Activated CD8-positive, alpha-beta memory T cell treated with anti-CD3 and anti-CD28 coated beads, Interleukin-2, amount 50 U/mL, for 48 hours (primary cell): ENCODE measurements at places on chromosomes 16 and 17.

DNA sequence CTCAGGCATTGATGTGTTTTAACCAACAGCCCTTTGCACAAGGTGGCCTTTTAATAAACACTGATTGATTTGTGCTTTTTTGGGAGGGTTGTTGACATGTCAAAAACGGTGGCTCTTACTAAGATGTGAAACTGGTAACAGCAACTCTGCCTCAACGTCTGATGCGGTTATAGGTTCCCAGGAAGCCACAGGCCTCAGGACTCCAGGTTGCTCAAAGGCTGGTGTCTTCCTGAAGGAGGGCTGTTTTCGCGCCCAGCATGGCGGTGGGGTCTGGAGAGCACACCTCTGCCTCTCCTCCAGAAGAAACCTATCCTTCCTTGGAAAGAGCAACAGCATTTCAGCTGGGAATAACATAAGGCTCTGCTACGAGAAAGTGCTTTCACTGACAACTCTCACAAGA, 187.5 kb downstream of the IRF8 start:
- no peak for DNase-seq

- no peak for DNase-seq
These were observed 98.1 kb upstream of the SEC14L1 start for GRCh38 chr17:77042476-77043231.

DNA sequence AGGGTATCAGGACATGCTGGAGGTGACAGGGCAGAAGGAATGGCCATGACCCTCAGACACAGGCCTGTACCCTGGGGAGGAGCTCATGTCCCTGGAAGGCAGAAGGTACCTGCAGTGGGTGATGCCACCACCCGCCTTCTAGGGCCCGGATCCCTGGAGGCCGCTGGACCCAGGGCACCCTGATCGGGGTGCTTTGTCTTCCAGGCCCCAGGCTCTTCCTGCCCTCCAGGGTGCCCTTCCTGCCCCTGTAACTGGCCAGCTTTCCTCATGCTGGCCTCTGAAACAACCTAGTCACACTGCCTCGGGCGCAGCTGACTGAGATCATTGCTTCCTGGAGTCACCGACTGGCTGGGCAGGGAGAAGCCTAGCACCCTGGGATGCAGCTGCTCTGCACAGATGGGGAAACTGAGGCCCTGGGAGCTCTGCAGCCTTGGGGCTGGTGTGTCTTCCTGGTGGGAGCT, 5.8 kb downstream of the ADCY7 start:
- DNase-seq, result no peak

GRCh38 chr16:89232107-89232506, 14.6 kb downstream of the ZNF778 start:
- no peak for DNase-seq

- no peak for DNase-seq
These were observed 2.0 kb downstream of the RHBDF2 start for GRCh38 chr17:76499267-76499667.

DNA sequence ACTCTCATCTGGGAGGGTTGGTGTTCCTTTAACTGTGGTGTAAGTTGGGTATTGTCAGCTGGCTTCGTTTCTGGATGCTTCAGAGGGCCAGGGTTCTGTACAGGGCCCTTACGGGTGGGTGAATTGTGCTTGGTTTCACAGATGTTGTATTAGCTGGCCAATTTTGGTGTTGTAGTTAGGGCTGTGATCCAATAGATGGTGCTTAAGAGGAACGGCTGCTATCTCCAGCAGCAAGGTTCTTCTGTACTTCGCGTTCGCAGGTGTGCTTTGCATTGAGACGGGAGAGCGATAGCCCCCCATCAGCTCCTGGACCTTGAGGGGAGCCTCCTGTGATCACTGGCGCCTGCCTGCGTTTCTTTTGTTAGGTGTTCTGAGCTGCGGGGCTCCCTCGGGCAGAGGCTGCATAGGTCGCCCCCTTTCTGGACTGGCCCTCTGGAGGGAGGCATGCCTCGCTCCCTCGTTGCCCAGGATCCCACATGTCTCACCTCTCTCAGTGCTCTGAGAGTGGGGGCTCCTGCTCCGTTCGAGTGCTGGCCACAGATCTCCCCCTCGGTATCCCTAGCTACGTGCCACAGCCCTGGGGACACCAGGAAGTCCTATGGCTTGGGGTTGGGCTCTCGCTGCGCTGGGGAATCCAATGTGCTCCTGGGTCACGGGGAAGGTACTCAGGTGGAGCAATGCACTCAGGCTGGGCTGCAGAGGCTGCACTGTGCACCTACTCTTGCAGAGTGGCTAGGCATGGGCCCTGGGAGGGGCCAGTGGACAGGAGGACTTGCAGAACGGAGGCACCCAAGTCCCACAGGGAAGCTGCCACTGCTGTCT, 837 bp upstream of the PRDM7 start:
- DNase-seq, result peak; percentile 66

DNA sequence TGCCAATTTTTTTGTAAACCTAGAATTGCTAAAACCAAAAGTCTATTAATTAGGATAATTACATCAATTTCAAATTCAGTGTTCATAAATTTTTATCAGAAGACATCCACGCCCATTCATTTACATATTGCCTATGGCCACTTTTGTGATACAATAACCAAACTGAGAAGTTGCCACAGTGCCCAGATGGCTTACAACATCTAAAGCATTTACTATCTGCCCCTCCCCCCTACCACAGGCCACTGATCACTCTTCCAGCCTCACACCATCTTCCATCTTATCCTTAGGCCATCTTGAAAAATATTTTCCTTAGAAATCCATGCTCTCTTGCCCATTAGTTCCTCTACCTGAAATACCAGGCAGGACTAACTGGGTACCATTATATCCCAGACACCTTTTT, 6.3 kb upstream of the PRKAR1A start:
- DNase-seq, result no peak

DNA sequence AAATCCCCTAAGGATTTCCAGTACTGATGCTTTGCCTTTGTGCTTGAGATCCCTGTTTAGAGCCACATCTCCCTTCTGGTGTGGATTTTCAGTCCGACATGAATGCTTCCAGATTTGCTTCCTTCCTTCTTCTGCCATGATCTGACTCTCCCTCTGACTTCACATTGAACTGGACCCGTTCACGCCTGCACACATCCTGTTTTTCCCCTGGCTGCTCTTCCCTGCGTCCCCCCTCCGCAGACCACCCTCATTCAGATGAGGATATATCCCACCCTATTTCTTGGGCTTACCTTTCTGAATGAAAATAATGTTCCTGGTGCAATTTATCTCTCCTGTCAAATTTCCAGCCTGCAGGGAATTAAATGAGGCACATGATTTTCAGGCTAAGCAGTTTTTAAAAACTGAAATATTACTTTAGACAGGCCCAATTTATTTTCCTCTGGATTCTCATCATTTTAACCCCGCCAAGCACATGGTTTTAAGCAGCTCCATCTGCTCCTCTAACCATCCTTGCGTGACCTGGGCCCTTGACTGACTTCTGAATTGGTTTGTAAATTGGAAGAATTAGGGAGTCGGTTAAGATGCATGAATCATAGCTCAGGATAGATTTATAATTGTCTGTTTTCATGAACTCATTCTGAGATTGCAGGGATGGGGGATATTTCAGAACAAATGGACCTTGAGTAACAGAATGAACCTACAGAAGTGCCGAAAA, 59.2 kb downstream of the BMERB1 start:
- DNase-seq, result no peak

DNA sequence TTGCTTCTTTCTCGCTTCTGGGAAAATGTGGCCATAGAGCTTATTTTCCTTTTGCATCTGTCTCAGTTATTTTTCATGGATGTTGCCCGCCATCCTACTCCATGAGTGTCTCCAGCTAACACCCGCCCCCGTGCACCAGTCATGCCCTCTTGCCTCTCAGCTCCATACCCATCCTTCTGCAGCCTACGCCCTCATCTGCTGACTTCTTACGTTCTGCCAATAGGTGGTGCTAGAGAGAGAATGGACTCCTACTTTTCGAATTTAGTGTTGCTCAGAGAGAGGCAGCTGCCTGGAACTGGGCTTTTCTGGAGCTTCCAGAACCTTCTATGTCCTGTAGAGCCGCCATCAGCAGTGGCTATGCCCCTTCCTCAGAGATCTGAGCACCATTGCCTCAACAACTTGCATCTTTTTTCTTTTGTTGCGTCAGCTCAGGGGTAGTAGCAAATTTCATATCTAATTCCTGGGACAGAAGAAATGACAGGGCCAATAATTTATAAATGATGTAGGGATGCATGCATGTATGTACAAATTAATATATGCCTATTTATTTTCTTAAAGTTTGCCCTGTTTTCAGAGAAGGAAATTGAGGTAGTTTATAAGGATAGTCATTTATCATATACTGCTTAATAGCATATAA, 119.7 kb upstream of the MYOCD start:
- DNase-seq, result no peak

DNA sequence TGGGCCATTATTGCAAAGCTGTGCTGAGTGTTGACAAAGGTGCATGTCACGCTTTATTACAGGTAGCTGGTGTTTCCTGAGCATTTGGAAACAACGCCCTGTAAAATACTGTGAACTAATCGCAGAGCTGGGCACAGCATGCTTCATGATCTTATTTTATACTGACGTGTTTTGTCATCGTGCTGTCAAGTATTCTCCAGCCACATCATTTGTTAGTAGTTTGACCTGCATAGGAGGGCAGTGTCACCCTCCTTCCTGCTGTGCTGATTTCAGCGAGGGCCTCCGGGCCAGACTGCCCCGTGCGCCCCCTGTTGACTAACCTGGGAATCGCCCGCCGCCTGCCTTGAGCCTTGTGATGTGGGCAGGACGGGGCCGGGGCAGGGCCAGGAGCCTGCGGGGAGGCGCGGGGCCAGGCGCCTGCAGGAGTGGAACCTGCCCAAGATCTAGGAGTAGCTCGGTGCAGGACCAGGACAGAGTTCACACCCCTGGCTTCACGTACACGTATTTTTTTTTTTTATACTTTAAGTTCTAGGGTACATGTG, 820.7 kb downstream of the KCNJ18 start:
- DNase-seq, result no peak

GRCh38 chr17:59492091-59492451, 73.3 kb upstream of the DHX40 start:
- peak; percentile 15 for DNase-seq
